Substantia nigra (tissue), 51 donors: ENCODE measurements at places on chromosomes 12 and 14.
A peak's percentile ranks its signal among the peaks of the same experiment; 100 is the strongest.

DNA sequence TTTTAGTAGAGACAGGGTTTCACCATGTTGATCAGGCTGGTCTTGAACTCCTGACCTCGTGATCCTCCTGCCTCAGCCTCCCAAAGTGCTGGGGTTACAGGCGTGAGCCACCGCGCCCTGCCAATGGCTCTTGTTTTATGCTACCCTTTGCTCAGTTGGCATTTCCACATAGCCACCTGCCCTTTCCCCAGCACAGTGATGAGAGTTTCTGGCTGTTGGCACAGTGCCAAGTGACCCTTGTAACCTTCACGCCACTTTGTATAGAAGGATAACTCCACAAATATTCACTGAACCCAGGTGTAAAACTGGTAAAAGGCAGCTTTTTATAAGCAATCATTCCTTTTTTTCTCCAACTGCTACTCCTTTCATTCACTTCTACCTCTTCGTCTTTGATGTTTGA, 18.5 kb upstream of the CCDC175 start:
- no peak for DNase-seq

- no peak for DNase-seq
These were observed 15.2 kb downstream of the C12orf43 start for GRCh38 chr12:121001060-121001459.

DNA sequence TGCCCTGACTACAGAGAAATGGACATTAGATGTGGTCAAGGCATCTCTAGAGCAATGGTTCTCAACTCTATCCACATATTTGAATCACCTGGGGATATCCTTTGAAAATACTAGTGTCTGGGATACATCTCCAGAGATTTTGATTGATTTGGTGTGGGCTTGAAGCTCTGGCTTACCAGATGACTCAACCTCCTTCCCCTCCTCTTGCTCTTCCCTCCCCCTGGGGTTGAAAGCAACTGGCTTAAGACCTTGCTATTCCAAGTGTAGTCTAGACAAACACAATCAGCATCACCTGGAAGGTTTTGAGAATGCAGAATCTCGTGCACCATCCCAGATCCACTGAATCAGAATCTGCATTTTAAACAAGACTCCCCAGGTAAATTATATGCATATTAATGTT, 183.8 kb downstream of the DAD1 start:
- DNase-seq = no peak

GRCh38 chr14:58239244-58240195, 5.1 kb upstream of the PSMA3 start:
- DNase-seq = peak; percentile 56

GRCh38 chr14:56073799-56074198, 44.4 kb upstream of the PELI2 start:
- no peak for DNase-seq

GRCh38 chr12:22653075-22653474, 28.1 kb downstream of the ETNK1 start:
- no peak for DNase-seq

DNA sequence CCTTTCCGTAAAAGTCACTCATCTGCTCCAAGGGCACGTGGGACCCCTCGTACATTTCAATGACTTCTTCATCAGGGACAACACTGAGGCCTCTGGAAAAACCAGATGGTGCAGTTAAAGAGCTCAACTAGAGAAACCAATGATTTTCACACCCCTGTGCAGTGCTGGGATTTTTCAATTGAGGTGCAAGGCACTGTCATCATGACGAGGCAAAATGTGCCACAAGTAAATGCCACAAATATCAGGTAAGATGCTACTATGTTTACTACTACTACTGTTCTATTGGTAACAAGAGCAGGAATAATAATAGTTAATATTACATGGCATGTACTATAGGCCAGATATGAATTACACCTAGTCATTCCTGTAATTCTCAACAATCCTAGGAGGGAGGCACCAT, 42.4 kb downstream of the NT5DC3 start:
- DNase-seq = no peak

DNA sequence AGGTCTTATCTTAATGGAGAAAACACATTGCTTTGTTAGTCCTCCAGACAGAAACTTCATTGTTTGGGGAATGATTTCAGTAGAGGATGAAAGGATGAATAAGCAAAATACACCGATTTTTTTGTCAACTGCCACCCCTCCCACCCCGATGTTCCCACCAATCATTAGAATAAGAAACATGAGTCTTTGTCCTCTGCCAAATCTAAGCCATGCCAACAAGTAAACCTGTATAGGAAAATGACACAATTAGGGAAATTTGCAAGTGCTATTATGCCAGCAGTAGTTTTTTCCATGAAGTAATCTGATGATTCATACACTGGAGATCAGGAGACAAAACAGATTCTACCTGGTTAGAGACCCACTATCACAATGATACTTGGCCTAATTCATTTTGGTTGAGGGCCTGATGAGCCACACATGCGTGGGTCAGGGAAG, 35.9 kb downstream of the FLRT2 start:
- DNase-seq = no peak

DNA sequence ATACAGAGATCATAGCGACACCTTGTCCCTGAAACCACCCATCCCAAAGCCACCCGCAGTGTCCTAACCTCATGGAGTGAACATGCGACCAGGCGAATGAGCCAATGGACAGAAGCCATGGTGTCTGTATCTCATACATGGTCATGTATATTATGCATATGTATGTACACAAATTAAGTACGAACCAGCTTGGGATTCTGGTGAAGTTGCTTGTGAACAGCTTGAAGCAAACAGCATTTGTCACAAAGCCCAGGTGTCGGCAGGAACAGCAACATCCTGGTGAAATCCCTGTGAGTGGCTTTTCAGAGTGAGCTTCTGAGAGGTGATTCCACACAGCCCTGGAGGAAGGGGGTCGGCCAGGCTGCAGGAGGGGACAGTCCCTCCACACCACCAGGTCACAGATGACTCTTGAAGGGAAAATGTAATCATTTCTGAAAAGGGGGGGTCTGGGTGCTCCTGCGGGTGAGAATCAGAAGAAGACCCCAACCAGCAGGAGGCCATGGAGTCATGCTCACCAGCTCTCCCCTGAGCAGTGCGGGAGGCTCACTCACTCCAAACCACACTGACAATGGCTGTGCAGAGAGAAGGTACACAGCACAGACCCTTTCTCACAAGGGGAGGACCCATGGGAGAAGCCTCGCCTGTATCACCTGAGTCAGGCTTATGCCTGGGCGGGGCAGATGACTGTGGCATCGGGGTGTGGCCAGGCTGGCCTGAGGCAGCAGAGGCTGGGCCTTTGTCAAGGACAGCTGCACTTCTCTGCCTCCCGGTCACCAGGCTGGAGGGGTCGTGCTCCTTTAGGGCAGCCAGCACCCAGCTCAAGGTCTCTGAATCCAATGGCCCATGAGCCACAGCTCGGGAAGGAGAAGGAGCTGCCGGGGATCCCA, 14.3 kb downstream of the CHGA start:
- no peak for DNase-seq

GRCh38 chr14:59600211-59600945, 23.8 kb upstream of the CCDC175 start:
- DNase-seq = no peak

DNA sequence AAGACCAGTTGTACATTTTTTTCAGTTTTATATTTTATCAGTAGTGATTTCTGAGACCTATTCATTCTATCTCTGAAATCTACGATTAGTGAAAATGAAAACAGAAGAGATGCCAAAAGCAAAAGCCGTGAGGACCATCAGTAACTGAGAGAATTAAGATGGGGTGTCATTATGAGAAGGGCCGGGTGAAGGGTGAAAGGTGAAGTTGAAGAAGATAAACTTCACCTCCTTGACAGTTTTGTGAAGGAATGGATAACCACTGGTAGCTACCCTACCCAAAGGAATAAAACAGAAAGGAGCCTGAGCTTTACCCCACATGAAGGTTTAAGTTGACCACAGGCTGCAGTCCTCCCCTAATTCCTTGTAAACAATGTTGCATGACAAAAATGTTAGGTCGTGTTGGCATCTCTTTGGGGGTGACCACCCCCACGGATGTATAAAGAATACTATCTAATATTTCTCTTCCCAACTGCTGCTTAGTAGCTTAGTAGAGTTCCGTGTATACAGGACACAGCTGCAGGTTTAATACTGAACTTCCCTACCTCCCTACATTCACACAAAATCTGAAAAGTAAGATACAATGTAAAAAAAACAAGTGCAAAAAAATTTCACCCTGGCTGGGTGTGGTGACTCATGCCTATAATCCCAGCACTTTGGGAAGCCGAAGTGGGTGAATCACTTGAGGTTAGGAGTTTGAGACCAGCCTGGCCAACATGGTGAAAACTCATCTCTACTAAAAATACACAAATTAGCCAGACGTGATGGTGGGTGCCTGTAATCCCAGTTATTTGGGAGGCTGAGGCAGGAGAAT, 23.9 kb downstream of the GPR19 start:
- no peak for DNase-seq

DNA sequence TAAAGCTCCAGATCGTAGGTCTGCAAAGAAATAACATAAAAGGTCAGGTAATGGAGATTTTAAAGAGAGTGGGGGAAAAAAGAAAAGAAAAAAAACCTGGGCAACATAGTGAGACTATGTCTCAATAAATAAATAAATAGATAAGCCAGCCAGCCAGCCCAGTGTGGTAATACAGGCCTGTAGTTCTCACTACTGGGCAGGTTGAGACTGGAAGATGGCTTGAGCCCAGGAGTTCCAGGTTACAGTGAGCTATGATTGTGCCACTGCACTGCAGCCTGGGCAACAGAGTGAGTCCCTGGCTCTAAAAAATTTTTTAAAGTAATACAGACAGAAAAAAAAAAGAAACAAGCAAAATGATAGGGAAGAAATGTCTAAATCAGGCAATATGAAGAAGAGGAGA, 43.2 kb upstream of the BBS10 start:
- no peak for DNase-seq

DNA sequence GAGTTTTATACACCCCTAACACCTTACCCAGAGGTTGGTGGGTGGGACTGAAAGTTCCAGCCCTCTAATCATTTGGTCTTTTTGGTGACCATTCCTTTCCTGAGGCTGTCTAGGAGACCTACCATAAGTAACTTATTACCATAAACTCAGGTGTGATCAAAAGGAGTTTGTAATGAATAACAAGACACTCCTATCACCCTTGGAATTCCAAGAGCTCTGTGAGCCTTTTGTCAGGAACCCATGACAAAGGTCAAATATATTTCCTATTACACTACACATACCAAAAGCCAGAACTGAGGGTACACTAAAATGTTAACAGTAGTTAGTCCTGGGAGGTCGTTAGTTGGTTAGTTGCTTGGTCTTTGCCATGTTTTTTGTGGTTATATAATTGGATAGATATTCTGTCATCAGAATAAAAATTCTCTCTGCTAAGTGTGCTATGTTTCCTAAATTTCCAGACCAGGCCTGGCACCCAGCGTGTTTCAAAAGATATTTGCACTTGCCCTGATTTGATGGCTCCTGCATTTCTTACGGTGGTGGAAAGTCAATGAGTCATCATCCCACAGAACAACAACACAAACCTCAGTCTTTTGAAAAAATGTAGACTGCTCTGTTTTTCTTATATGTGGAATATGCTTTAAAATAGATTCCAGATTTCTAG, 27.0 kb upstream of the AKAP5 start:
- DNase-seq = no peak

DNA sequence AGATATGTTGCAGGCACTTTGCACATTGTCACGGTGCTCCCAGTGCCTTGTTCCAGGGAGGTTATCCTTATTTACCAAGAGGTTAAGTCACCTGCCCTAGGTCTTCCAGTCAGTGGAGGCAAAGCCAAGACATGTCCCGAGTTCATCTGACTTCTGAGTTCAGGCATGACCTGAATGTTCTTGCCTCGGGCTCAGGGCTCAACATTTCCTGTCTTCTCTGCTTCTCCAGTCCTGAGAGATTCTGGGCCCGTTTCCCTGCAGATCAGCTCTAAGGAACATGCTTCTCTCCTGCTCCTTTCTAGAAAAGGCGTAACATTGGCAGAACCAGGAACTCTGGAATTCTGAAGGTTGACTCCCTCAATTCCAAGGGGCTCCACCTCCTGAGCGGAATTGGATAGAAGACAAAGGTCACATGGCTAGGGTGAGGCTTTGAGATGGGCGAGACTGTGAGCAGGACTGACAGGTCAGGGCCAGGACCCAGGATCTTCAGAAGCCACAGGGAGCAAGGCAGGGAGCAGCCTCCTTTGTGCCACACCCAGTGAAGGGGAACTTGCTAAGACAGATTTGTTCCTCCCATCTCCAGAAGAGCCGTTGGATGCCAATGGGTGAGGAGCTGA, 19.9 kb downstream of the BDKRB2 start:
- no peak for DNase-seq

DNA sequence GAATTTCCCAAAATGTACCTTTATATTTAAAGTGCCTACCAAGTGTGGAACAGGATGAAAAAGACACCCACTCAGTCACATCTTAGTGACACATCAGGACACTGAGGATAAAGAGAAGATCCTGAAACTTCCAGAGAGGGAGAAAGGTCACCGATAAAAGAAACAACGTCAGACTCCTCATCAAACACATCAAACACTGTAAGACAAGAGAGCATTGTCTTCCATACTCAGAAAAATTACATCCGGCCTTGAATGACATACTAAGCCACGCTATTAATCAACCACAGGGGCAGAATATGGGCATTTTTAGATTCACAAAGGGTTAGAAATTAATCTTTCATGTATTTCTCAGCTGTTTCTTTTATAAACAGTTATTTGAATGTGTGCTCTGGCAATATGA, 490.3 kb downstream of the APAF1 start:
- DNase-seq = no peak

DNA sequence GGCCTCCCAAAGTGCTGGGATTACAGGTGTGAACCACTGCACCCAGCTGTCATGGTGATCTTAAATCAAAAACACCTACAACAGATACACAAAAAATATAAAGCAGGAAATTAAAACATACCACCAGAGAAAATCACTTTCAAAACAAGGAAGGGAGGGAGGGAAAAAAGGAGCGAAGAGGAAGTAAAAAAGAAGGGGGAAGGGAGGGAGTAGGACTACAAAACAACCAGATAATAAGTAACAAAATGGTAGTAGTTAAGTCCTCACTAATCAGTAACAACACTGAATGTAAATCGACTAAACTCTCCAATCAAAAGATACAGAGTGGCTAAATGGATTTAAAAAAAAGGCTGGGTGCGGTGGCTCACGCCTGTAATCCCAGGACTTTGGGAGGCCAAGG, 89.0 kb downstream of the SH2B3 start:
- no peak for DNase-seq

DNA sequence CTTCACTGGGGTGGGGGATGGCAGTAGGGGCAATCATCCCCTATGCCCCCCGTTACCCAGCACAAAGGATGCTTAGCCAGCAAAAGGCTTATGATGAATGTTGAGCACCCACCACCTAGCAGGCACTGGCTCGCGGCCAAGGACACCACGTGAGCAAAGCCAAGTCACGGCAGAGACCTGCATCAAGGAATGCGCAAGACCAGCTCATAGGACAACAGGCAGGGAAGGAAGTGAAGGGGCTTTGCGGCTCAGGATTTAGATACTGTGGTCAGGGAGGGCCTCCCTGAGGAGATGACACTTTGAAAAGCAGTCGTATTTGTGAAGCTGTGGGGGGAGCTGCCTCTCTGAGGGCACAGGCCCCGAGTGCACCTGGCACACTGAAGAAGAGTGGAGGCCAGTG, 32.8 kb downstream of the SH2B3 start:
- peak; percentile 34 for DNase-seq

GRCh38 chr14:54967496-54967895, 59.4 kb downstream of the WDHD1 start:
- no peak for DNase-seq
